Stimulated activated naive B cell treated with anti-CD40 and anti-IgM and Interleukin-4, amounts not matched to agents 10 μg/mL and 1 μg/mL and 100 μg/mL, for 72 hours (primary cell): ENCODE measurements at places on chromosomes 7 and 10.

- DNase-seq, result no peak
Measured at GRCh38 chr10:8803992-8804391, 749.5 kb downstream of the GATA3 start.

DNA sequence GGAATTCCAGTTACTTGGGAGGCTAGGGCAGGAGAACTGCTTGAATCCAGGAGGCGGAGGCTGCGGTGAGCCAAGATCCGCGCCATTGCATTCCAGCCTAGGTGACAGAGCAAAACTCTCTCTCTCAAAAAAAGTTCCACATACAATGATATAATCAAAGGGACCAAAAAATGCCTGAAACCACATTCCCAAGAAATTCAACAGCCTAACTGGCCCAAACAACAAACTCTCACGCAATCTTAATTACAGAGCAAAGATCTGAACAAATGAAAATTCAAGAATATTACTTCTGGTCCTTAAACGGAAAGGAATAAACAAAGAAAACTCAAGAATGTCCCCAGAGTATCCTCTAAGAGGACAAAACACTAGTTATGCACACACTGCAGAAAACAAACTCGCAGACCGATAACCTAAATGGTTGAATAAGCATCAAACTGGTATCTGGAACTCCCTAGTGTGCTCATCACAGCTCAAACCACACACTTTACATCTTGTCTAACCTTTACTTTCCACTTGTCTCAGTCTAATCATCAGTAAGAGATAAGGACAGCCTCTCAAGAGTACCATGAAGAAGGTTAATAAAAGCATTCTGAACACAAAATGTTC, 3.7 kb downstream of the OGA start:
- no peak for DNase-seq

- DNase-seq, result no peak
Measured at GRCh38 chr7:101645951-101646350, 16.9 kb upstream of the MYL10 start.

- no peak for DNase-seq
Measured at GRCh38 chr7:85135977-85136376, 50.9 kb downstream of the SEMA3D start.

DNA sequence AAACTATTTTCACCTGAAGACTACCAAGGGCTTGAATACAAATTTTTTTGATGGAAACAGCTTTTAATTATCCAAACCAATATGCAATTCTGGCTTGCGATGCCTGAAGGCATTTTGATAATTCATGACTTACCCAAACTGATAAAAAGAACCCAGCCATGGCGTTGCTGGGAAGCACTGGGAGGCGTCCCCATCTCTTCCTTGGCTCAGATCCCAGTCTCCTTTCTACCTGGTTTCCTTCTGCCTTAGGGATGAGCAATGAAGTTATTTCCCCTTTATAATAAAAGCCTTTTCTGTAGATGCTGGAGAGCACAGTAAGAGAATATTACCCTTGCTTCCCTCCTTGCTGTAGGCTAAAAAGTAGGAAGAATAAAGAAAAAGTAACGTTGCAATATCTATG, 129.1 kb upstream of the ANK3 start:
- no peak for DNase-seq

GRCh38 chr7:84017651-84018050, 176.9 kb downstream of the SEMA3A start:
- DNase-seq, result no peak

GRCh38 chr7:15938115-15938514, 251.6 kb upstream of the MEOX2 start:
- DNase-seq, result no peak

DNA sequence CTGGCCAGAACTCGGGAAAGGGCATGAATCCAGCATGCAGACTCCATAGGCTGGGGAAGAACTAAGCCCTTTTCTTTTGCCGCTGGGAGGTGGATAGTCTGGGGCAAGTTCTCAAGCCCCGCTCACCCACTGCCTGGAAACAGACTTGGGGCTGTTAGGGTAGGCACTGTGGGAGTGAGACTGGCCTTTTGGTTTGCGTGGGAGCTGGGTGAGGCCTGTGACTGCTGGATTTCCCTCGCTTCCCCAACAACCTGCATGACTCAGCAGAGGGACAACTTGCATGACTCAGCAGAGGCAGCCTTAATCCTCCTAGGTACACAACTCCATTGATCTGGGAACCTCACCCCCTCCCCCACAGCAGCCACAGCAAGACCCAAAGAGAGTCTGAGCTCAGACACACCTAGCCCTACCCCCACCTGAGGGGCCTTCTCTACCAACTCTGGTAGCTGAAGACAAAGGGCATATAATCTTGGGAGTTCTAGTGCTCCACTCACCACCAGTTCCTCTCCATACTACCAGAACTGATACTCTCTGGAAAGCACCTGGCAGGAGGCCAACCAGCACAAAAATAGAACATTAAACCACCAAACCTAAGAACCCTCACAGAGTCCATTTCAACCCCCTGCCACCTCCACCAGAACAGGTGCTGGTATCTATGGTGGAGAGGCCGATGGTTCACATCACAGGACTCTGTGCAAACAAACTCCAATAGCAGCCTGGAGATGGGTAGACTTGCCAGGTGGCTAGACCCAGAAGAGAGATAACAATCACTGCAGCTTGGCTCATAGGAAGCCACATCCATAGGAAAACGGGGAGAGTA, 81.4 kb upstream of the LAMB4 start:
- peak; percentile 66 for DNase-seq

DNA sequence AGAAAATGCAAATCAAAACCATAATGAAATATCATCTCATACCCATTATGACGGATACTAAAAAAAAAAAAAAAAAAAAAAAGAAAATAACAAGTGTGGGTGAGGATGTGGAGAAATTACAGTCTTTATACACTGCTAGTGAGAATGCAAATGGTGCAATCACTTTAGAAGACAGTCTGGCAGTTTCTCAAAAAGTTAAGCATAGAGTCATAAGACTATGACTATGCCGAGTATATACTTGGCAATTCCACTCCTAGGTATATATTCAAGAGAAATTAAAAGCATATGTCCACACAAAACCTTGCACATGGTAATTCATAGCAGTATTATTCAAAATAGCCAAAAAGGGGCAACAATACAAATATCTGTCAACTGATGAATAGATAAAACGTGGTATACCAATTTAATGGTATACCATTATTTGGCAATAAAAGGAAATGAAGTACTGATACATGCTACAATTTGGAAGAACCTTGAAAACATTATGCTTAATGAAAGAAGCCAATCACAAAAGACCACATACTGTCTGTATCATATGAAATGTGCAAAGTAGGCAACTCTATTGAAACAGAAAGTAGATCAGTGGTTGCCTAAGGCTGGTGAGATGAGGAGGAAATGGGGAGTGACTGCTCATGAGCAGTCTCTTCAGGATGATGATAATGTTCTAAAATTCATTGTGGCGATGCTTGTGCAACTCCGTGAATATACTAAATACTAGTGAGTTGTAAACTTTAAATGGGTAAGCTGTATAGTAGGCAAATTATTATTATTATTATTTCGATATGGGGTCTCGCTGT, 90.1 kb upstream of the NANOS1 start:
- DNase-seq, result no peak

- no peak for DNase-seq
Measured at GRCh38 chr7:115618676-115619075, 411.9 kb downstream of the TFEC start.

DNA sequence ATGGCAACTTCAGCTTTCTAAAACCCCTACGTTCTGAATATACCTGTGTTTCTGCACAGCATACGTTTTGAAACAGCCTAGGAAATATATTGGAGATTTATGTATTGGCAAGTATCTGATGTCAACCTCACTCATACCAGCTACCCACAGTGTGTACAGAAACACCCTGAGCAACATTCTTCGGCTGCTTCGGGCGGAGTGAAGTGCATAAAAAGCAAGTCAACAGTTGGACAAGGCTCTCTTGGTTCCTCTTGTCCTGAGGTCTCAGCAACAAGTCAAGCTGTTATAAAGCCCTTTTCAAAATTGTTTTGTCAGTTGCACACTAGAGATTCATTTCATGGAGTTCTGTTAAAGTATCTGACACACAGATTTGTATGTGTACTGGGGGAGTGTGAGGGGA, 40.0 kb upstream of the PAPSS2 start:
- no peak for DNase-seq

DNA sequence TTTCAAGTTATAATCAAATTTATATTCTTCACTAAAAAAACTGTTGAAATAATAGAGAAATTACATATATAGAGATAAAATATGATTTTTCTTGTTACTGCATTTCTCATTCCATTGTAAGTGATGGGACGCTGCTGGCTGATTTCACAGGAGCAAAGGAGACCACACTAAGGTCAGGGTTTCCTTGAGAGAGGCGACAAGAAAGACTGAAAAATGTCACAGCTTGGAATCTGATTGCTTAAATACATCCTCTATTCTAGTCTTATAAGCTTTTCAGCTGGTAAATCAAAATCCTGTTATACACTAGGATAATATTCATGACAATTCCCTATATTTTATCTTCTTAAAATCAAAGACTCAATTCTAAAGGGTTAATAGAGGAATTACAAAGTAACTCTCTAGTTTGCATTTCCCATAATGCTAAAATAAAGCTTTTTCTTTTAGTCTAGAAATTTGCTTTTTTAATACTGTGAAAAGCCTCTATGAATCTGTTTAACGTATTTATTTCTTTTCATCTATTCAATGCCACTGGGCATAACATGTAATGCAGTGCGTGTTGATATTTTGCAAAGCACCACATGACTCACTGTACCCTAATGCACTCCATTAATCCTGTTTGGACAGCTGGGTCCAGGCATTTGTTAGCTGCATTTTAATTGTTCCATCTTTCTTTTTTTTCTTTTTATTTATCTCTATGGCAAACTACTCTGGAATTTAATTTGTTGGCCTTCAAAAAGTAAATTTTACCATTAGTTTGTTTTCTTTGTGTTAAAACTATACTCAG, 81.7 kb downstream of the RNF32 start:
- DNase-seq, result no peak

DNA sequence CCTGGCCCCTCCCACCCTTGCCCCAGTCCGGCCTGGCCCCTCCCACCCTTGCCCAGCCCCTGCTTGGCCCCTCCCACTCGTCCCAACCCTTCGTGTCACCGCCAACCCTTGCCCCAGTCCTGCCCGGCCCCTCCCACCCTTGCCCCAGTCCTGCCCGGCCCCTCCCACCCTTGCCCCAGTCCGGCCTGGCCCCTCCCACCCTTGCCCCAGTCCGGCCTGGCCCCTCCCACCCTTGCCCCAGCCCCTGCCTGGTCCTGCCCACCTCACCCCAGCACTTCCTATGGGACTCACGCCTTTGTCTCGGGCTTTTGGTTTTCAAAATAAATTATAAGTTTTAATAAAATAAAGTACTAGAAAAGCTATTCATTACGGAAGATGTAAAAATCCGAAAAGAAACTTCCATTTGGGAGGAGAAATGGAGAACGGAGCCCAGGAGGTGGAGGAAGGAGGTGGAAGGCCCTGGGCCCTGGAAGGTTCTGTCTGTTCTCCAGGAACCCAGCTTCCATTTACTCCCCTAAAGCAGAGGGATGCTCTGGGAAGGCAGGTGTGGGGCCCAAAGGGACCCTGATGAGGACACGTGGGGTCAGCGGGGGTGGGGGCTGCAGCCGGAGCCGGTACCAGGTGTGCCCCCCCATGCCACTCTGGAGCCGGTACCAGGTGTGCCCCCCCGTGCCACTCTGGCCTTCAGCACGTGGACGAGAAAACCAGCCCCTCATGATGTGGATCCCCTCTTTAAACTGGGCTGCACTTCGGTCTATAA, 52.2 kb downstream of the PWWP2B start:
- no peak for DNase-seq

DNA sequence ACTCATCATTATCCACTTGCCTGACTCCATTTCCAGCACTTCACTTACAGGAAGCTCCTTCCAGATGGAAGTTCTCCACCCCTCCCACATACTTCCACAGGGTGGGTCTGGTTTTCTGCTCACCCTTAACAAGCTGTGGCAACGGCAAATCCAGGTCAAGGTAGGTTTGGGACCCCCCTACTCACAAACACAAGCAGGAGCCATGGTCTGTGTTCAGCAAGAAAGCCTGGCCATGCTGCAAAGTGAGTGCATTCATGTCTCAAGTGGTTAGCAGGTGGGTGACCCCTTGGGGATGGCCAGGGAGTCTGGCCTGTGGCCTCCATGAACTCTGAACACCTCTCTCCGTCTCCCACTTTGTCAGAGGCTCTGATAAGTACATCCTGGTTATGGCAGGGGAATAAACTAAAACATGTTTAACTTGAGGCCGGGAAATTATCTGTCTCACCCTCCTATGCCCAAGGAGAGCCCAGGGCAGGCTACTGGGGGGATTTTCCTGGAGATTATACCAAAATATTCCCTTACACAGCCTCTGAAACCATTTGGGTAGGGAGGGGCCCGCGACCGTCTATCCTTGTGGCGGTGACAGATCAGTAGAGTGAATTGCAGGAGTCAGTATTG, 844 bp downstream of the XPNPEP1 start:
- DNase-seq, result no peak

DNA sequence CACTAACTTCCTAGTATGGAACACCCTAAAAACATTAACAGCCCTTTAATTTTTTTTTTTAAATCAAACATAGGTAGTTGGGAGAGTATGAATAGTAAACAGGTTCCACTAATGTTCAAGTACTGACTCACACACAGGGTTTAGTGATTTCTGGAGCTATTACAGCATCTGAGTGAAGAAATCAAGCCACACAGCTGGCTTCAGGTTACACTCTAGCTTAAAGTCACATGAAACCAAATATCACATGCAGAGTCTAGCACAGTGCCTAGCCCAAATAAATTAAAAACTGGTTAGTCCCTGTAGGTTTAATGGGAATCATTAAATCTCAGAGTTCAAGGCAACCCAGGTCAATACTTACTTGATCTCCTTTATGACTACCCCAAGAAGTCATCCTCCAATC, 11.6 kb downstream of the PANK1 start:
- DNase-seq, result no peak

DNA sequence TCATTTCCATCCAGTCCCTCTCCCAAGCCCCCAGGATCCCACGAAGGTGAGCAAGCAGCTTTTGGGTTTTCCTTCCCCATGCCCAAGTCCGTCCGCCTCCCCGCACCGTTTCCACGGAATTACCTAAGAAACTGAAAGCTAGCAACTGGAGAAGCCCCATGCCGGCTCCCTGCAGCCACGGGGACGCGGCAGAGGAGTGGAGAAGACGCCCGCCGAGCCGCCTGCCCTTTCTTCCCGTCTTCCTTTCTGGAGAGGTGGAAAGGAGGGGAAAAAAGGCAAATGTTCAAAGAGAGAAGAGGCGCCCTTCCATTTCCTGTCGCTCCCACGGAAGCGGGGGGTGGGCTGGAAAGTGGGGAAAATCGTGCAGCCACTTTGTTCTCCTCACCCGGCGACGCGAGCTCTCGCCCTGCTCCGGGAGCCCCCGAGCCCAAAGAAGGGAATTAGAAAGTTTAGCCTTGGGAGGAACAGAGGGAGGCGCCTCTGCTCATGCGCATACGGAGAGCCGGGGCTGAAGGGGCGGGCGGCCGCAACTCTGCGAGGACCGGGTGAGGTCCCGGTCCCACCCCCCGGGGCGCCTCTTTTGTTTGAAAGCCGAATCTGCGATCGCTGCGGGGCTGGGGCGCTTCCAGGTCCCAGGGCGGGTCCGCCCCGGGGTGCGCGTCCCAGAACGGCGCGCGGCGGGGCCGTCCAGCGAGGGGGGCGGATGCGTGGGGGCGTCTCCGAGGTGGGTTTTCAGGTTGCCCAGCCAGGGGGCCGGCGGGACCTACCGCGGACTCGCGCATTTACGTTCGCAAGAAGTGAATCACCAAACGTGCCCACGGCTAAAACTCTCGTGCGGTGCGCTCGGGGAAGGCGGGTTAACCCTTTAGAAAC, at the start of gene LAMB1:
Gene LAMB1, minus strand, starts transcription at position 436 of the 873 bp plus-strand sequence. Its CDS starts 276 bp downstream, at position 160.
- no peak for DNase-seq

GRCh38 chr7:137820677-137821420, 25.9 kb downstream of the DGKI start:
- DNase-seq, result no peak

- no peak for DNase-seq
Measured at GRCh38 chr10:51900180-51900579, 200.8 kb upstream of the CSTF2T start.
